T-cell (primary cell): ENCODE measurements at places on chromosomes 7 and 10.

DNA sequence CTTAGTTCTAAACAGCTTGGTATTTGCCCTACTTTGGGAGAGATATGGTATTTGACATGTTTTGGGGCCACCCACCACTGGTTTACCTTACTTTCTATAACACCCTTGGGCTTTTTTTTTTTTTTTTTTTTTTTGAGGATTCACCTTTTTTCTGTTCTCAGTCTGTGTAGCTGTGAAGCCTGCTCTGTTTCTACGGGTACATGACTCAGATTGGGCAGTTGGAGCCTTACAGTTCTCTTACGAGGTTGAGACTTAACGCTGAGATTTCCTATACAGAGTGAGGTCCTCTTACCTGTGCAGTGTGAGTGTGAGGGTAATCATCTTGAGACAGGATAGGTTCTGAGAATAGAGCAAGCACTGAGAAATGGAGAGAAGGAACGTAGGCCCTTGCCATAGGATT, 77.5 kb downstream of the CDK13 start:
- no peaks in the 10 kb centered on the region for H3K4me1 ChIP-seq
- H3K36me3 ChIP-seq: no peaks in the 10 kb centered on the region
- no peaks in the 10 kb centered on the region for H3K27me3 ChIP-seq

GRCh38 chr10:125026036-125026931, 84.4 kb downstream of the ZRANB1 start:
- no peaks in the 10 kb centered on the region for H3K27me3 ChIP-seq
- DNase-seq: no peak
- H3K4me1 ChIP-seq: no peaks in the 10 kb centered on the region
- no peak overlapping the region for H3K4me3 ChIP-seq
- H3K27ac ChIP-seq: no peak overlapping the region

GRCh38 chr7:73828107-73828803, 2.5 kb upstream of the CLDN4 start:
- H3K27me3 ChIP-seq: no peaks in the 10 kb centered on the region
- H3K27ac ChIP-seq: no peak overlapping the region
- H3K4me1 ChIP-seq: no peaks in the 10 kb centered on the region
- H3K4me3 ChIP-seq: no peak overlapping the region

DNA sequence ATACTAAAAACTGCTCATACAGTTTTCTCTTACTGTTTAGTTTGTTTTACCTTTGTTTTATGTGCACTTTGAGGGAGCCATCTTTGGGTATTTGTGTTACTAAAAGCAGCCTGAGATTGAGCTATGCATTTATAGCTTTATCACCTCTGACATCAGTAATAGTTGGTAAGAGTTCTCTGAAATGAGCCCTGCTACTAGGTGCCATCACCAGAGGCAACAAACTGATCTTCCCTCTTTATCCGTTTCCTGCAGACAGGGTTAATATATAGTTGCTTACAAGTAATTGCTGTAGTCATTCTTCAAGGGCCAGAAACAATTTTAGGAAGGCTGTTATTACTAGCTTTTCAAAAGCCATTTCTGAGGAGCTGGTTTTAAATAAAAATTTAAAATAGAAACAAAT, 49.1 kb downstream of the KIF20B start:
- no peak for DNase-seq
- H3K4me3 ChIP-seq: no peak overlapping the region
- no peaks in the 10 kb centered on the region for H3K27me3 ChIP-seq
- H3K4me1 ChIP-seq: no peaks in the 10 kb centered on the region
- peaks cover 8% of the 10 kb centered on the region for H3K36me3 ChIP-seq
- H3K27ac ChIP-seq: no peak overlapping the region

DNA sequence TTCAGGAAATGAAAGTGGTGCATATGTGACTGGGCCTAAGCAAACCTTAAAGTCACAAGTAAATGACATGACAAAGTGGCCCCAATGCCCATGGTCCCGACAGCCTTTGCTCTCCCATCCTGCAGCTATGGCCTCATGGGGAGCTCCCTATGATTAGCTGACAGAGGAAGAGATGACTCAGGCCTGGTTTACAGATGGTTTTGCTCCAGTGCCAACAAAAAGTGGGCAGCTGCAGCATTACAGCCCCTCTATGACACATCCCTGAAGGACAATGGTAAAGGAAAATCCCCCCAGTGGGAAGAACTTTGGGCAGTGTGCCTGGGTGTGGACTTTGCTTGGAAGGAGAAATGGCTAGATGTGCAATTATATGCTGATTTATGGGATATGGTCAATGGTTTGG, 105.1 kb upstream of the ADCY1 start:
- H3K4me1 ChIP-seq: no peaks in the 10 kb centered on the region
- DNase-seq: no peak
- no peak overlapping the region for H3K4me3 ChIP-seq
- no peaks in the 10 kb centered on the region for H3K36me3 ChIP-seq
- no peaks in the 10 kb centered on the region for H3K27me3 ChIP-seq

DNA sequence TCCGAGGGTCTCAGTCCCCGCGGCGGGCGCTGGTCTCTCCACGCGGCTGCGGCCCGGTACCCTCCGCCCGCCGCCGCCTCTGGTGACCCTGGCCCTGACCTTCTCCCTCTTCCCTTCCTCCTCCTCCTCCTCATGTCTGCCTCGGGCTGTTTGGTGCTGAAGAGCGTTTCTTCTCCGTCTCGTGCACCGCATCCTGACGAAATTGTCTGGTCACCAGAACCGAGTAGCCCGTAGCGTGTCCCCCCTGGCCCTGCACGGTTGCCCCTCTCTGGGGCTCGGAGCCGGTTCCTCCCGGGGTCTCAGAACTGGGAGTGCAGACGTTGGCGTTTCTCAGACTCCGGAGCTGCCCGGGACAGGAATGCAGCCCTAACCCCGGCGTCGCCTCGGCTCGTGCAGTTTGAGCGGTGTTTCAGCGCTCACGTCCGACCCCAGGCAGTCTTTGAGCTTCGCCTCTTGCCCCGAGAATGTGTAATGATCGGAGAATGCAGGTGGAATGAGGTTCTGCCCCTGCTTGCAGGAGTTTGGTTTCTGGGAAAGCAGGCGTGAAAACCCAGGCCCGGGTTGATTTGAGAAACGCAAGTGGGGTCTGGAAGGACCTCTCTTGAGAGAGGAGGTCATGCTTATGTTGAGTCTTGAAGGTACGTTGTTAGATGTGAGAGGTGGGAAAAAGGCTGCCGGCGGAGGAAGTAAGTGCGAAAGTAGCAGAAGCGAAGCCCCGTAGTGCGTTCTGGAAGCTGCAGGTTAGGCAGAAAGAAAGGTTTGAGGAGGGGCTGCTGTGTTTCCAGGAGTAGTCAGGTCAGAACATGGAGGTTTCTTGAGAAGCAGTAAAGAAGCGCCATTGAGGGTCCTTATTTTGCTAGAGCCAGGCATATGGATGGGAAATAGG, 743 bp downstream of the RBM17 start:
- peak overlapping the region; percentile 68 for H3K4me3 ChIP-seq
- DNase-seq: no peak
- H3K36me3 ChIP-seq: no peaks in the 10 kb centered on the region
- no peak overlapping the region for H3K27ac ChIP-seq
- H3K4me1 ChIP-seq: peaks cover 28% of the 10 kb centered on the region

GRCh38 chr7:71988201-71988600, 423.9 kb downstream of the CALN1 start:
- H3K4me1 ChIP-seq: no peaks in the 10 kb centered on the region
- H3K4me3 ChIP-seq: no peak overlapping the region
- H3K27ac ChIP-seq: no peak overlapping the region
- no peak for DNase-seq

- H3K4me1 ChIP-seq: no peaks in the 10 kb centered on the region
- H3K27ac ChIP-seq: no peak overlapping the region
- H3K36me3 ChIP-seq: no peaks in the 10 kb centered on the region
- H3K4me3 ChIP-seq: no peak overlapping the region
Measured at GRCh38 chr7:11747715-11748485, 84.1 kb downstream of the THSD7A start.

GRCh38 chr7:144525956-144526355, 122.5 kb upstream of the NOBOX start:
- no peaks in the 10 kb centered on the region for H3K4me1 ChIP-seq
- DNase-seq: no peak
- no peaks in the 10 kb centered on the region for H3K36me3 ChIP-seq
- no peaks in the 10 kb centered on the region for H3K27me3 ChIP-seq

DNA sequence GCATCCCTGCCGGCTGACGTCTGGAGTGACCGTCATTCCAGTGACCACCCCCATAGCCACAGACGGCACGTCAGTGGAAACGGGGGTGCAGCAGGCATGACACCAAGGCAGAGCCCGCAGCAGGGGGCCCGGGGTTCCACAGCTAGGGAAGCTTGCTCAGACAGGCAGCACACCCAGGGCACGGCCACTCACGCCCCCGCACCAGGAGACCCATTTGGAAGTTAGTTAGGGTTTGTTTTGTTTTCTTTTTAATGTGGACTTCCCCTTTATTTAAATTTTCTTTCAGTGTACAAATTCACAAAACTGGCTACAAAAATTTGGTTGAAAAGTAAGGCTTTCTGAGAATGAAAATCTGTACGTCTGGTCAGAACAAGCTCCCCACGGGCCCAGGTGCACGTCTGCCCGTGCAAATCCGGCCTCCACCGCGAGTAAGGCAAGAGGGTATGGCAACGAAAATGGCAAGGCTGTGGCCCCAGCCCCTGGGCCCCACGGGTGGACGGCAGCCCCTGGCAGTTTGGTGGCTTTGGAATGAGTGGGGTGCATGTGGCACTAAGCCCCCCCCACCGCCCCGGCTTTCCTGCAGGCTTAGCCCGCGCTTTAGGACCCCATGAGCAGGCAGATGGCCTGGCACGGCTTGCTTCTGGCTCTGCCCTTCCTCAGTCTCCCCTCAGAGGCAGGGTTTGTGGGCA, 124.2 kb downstream of the FAM53B start:
- H3K36me3 ChIP-seq: peaks cover 17% of the 10 kb centered on the region
- H3K4me1 ChIP-seq: peaks cover 84% of the 10 kb centered on the region
- H3K4me3 ChIP-seq: no peak overlapping the region
- H3K27ac ChIP-seq: peak overlapping the region; percentile 54
- no peak for DNase-seq
- no peaks in the 10 kb centered on the region for H3K27me3 ChIP-seq

DNA sequence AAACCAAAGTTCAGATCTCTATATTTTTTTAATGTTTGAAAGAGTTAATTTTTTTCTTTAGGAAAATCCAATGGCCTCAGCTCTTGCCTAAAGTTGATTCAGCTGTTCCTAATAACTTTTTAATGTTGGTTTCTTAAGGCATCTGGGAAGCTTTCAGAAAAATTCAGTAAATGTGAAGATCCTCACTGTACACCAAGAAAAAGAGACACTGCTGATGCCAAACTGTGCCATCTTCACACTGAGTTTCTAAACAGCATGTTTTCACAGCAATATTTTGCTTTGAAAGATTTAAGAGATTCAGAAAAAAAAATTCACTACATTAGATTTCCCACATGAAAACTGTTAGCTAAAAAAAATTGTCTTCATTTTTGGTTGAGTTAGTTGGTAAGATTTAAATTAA, 249.4 kb downstream of the NEBL start:
- no peak for DNase-seq
- H3K27me3 ChIP-seq: no peaks in the 10 kb centered on the region
- H3K4me1 ChIP-seq: no peaks in the 10 kb centered on the region
- H3K4me3 ChIP-seq: no peak overlapping the region
- no peak overlapping the region for H3K27ac ChIP-seq

- no peak for DNase-seq
- no peaks in the 10 kb centered on the region for H3K4me1 ChIP-seq
- no peaks in the 10 kb centered on the region for H3K27me3 ChIP-seq
- no peaks in the 10 kb centered on the region for H3K36me3 ChIP-seq
- no peak overlapping the region for H3K4me3 ChIP-seq
Measured at GRCh38 chr10:120612756-120613155, 155.7 kb downstream of the PLPP4 start.

DNA sequence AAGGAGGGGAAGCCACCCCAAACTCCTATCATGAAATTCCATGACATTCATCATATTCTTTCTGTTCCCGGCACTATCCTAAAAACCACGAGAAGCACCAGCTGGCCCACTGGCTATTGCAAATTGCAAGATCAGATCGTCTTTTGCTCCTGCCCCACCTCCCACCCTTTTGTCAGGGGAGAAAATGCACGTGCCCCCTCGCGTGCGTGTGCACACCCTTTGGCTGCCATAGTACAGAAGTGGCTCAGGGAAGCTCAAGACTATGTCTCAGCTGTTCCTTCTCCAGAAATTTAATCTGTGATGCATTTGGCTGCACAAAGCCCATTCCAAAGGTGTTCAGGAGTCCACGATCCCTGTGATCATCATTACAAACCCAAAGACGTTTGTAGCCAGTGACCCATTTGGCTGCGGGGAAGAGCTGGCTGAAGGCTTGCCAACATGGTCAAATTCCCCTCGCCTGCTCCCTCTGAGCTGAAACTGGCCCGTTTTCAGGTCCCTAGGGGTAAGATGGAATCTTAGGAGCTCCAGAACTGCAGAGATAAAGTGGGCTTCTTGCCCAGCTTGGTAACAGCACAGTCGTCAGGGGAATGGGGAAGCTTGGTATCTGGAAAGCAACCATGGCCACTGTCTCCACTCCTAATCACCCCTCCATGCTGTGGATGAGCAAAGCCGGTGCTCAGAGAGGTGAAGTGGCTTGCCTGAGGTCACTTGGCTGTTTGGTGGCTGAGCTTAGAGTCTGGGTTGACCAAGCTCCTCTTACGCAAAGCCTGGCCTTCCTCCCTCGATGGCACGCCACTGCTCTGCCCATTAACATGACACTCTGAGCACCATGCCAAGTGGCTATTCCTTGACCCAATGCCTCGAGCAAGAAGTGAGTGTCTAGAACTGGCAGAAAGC, 155.4 kb downstream of the NEURL1 start:
- no peaks in the 10 kb centered on the region for H3K36me3 ChIP-seq
- no peak overlapping the region for H3K27ac ChIP-seq
- H3K4me3 ChIP-seq: no peak overlapping the region

DNA sequence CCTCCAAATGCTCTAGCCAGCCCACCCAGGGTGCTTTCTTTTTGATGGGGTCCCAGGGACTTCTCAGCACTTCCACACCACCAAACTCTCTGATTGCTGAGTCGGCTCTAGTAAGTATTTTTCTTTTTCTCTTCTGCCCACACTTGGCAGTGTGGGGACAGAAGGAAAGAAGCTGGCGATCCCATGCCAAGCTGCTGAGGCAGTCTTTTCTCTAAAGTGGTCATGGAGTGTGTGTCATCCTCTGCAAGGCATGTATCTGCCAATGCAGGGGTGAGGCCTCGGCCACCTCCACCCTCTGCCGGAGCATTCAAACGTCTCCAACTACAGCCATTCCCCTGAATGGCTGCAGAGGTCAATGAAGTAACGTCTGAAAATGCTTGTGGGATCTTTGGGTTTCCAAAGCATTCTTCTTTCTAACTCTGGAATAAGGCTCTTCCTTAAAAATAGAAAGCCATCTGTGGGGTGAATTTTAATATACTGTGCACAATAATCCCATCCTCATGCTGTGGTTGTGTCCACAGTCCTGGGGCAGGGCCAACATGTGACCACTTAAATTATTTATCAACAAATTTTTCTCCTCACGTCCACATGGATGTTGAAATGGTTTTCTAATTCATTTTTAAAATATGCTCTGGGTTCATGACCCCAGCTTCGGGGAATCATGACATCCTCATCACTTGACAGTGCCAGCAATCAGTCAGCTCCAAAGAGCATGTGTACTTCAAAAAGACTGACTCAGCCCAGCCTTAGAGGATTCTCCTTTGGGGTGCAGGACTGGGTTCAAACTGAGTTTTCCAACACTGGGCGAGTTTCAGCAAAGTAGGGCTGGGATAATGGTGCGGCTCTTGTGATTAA, 171.3 kb upstream of the ITGB1 start:
- H3K27ac ChIP-seq: peak overlapping the region; percentile 48
- no peak overlapping the region for H3K4me3 ChIP-seq
- H3K36me3 ChIP-seq: no peaks in the 10 kb centered on the region
- peaks cover 84% of the 10 kb centered on the region for H3K4me1 ChIP-seq
